ENCODE measurements at places on chromosomes 4 and X. TPM values are rescaled to one million over a fixed set of nuclear protein-coding genes. Genes with fewer than 3 reads are reported as not detected.

DNA sequence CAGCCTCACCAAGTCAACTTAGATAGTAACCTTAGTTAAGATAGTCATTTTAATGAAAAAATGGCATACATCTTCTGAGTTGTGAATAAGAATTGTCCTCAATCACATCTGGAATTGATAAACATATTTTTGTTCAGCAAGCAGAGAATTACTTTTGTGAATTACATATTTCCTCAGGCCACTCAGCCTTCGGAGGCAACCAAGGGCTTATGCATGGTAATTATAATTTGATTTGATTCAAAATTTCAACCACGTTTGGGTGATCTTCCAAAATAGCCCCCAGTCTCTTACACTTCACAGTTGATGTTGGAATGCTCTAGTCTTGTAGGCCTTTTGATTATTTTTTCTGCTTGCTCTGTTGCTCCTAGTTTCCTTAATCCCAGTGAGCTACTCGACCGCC is 63.4 kb downstream of the GALNTL6 start:
- DNase-seq: no peak

The AMER1 gene
- total RNA-seq: 3.4 TPM

The DMD gene
- total RNA-seq: 45.5 TPM

- no peak for DNase-seq
Observed at GRCh38 chr4:174707051-174707676, 121.9 kb downstream of the GLRA3 start.

All from mesenteric fat pad (tissue), 1 donor.